SHP77 treated with DMSO at 0.1 percent for 48 hours (cell line): ENCODE measurements at places on chromosomes 4 and X.

GRCh38 chr4:109588176-109588575 lies 28.1 kb downstream of the MCUB start:
- no peak for DNase-seq

DNA sequence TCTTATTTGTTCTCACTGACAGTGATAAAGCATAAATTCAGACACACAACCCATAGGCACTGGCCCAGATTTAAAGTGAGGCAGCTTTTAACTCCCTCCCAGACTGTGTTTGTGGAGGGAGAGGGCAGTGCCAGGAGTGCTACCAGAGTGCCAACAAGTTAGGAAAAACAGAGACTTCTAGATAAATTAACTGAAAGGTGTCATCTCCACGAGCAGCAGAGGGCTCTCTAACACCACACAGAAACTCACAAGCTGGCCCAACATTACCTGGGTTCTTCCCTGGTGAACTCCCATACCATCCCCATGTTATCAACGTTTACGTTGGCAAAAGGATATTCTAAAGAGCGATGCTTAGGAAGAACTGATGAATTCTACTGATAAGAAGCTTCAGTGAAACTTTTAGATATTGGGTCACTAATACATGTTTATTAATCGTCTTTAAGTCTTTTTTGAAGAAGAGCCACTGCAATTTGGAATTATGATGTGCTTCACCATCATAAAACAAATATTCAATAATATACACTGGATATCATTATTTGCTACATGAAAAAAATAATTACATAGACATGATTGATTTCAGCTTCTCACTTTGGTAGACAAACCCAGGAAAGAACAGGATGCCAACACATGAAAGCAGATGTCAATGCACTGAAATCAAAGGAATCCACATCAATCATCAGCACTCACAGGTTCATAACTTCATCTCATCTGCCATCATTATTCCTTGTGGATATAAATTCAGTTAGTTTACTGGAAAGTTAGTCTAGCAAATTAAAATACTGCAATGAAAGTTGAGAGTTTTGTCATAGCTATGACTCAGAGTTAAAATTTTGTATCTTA lies 121.2 kb upstream of the NAP1L5 start:
- peak; percentile 29 for DNase-seq

- DNase-seq: no peak
These were observed 2.3 kb downstream of the LINC00632 start for GRCh38 chrX:140711894-140712293.

DNA sequence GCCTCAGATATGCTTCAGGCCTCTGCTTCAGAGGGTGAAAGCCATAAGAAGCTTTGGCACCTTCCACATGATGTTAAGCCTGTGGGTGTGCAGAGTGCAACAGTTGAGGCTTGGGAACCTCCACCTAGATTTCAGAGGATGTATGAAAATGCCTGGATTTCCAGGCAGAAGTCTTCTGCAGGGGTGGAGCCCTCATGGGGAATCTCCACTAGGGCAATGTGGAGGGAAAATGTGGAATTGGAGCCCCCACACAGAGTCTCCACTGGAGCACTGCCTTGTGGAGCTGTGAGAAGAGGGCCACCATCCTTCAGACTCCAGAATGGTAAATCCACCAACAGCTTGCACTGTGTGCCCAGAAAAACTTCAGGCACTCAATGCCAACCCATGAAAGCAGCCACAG lies 35.2 kb downstream of the TLR10 start:
- DNase-seq: no peak

- no peak for DNase-seq
These were observed 1.4 kb downstream of the ARHGEF6 start for GRCh38 chrX:136779346-136779781.

GRCh38 chrX:129958083-129958465 lies 24.4 kb upstream of the BCORL1 start:
- no peak for DNase-seq

DNA sequence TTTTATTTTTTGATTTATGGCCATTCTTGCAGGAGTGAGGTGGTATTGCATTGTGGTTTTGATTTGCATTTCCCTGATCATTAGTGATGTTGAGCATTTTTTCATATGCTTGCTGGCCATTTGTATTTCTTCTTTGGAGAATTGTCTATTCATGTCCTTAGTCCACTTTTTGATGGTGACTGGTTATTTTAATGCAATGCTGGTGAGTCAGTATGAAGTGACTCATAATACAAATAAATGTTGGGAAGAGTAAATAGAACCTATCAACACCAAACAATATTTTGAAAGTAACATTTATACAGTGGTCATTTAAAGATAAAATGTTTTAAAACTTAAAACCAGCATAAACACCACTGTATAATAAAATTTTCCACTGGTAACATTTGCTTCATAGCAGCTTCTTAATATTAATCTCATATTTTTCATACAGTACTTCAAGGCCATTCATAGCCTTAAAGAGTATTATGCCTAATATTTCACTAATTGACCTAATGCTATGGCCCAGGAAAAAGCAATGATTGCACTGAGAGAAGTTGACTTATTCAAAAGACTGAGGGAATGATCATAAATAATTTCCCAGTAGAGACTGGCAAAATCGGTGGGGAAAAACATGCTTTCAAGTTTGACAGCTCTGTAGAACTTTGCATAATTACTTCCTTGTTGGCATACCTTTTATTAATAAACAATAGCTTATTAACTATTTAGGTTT lies 33.9 kb downstream of the CASK start:
- no peak for DNase-seq

- DNase-seq: no peak
These were observed 9.7 kb downstream of the POU4F2 start for GRCh38 chr4:146648461-146648783.

DNA sequence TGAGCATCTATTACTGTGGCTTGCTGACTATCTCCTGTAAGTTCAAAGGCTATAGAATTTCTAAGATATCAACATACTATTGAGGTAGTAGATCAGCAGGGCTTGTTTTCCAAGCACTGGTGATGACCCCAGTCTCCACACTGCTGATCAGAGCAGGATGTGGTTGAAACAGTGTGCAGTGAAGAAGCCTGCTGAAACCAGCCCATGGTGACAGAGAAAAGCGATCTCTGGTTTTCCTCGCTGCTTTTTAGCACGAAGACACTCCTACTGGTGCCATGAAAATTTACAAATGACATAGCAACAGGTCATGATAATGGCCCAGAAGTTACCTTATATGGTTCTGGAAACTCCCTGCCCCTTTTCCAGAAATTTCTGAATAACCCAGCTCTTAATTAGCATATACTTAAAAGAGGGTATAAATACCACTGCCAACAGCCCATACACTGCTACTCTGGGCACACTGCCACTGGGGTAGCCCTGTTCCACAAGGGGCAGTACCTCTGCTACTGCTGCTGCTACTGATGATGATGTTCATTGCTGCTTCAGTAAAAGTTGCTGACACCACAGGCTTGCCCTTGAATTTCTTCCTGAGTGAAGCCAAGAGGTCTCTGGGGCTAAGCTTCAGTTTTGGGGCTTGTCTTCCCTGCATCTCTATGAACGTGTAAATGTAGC lies 1689.5 kb upstream of the PCDH10 start:
- no peak for DNase-seq

- no peak for DNase-seq
These were observed 7.7 kb downstream of the OCIAD2 start for GRCh38 chr4:48898733-48899431.

- DNase-seq: no peak
These were observed 87.8 kb downstream of the NCAPG start for GRCh38 chr4:17898553-17899055.

DNA sequence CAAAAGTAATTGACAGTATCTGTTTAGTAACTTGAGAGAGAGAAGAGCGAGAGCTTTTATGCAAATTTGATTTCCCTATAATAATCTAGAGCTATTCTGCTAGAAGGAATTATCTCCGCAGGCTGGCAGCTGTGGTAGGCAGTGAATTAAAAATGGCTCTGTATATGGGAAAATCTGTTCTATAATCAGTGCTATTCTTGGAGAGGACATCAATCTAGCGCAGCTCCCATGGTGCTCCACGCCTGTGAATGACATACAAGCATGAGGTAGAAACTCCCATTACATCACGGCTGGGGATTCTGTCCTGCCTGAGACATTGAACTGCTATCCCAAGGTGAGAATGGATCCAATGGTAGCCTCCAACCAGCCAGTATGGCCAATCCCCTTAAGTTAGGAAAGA lies 179.0 kb downstream of the DHX15 start:
- no peak for DNase-seq

DNA sequence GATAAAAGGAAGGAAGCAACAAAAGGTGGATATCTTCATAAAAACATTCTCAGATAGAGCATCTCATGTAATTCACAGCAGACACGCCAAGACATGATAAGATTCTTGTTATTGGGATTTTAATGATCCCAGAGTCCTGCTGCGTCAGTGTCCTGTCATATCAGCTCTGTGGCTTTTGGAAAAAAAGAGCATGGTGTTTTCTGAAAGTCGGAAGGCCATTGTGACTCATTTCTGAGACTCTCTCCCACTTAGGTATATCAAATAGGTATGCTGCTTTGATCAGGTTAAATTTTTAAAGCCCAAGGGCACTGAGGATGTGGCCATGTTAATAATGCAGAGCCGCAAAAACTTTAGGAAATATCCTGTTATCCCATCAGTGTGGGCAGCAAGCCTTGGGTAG lies 481.0 kb downstream of the KCNIP4 start:
- no peak for DNase-seq

- DNase-seq: no peak
These were observed 231.3 kb downstream of the SHOX start for GRCh38 chrX:861921-862320.

DNA sequence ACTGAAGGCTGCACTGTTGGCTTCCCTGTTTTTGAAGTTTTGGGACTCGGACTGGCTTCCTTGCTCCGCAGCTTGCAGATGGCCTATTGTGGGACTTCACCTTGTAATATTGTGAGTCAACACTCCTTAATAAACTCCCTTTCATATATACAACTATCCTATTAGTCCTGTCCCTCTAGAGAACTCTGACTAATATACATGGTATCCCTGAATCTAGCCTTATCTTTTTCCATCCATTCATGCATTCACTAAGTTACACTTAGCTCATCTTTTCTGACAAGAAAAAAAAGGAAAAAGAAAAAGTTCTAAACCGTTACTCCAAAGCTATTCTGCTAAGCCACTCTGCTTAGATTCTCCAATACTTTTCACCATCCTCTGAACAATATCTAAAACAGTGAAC lies 1260.2 kb upstream of the PCDH7 start:
- no peak for DNase-seq

- DNase-seq: no peak
These were observed 118.6 kb downstream of the LRBA start for GRCh38 chr4:150896497-150896896.

GRCh38 chr4:3780347-3781171 lies 14.4 kb downstream of the ADRA2C start:
- DNase-seq: no peak

DNA sequence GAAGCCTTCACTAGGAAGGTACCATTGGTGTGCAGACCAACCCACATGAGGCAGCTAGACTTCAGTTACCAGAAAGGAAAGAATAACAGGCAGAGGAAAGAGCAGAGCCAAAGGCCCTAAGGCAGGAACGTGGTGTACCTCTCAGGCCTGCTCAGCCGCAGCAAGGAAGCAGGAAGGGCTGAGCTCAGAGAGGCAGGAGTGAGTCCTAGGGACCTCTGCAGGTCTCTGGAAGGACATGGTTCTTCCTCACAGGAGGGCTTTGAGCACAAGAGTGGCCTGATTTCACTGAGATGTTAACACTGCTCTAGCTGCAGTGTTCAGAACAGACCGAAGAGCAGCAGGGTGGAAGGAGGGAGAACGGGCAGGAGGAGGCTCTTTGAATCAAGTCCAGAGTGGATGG lies 124.6 kb downstream of the DCHS2 start:
- no peak for DNase-seq

- peak; percentile 23 for DNase-seq
These were observed 140.5 kb downstream of the CHRNA9 start for GRCh38 chr4:40475609-40476008.

- no peak for DNase-seq
These were observed 55.3 kb downstream of the STBD1 start for GRCh38 chr4:76361689-76362412.

DNA sequence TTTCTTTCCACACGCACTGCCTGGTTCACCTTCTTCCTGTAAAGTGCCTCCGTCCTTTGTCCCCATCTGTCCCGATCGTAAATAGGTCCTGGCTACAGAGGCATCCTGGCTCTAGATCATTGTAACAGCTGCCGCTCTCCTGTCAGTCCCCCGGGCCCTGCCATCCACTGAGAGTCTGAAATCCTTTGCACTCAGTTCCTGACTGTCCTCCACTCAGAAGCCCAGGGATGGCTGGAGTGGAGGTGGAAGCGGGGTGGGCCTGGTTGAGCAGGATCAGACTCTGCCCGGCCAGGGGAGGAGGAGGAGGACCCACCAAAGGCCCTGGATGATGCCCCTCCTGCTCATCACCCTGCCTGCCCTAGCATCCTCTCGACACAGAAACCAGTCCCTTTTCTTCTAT lies 29.8 kb downstream of the PIGG start:
- DNase-seq: no peak

GRCh38 chr4:53646795-53647194 lies 55.5 kb upstream of the LNX1 start:
- peak; percentile 56 for DNase-seq

DNA sequence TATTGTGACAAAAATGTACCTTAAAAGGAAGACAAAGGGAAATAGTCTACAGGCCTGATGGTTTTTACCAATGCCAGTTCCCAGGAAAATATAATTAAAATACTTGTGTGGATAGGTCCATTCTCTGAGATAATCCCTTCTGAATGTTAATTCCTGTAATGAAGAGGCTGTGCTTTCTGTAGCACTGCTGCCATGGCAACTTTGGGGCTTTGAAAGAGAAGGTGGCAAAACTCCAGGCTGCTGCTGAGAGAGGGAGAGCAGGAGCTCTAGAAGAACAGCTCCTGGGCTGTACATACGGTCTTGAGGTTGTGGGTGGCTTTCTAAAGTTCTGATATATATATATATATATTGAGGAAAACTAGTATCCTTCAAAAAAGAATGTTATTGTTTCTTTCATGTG lies 125.4 kb downstream of the PDLIM5 start:
- no peak for DNase-seq

DNA sequence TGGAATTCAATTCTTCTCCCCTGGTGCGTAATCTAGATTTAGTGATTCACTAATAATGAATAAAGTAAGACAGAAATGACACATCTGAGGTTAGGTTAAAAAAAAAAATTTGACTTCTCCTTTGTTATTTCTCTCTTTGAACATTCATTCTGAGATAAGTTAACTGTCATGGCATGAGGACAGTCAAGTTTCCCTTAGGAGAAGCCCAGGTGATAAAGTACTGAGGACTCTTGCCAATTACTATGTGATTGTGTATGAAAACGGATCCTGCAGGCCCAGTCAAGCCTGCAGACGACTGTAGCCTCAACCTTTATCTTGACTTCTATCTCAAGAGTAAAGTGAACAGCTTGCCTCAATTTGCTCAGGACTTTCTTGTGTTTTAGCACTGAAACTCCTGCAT lies 293.2 kb downstream of the PRR32 start:
- DNase-seq: no peak

DNA sequence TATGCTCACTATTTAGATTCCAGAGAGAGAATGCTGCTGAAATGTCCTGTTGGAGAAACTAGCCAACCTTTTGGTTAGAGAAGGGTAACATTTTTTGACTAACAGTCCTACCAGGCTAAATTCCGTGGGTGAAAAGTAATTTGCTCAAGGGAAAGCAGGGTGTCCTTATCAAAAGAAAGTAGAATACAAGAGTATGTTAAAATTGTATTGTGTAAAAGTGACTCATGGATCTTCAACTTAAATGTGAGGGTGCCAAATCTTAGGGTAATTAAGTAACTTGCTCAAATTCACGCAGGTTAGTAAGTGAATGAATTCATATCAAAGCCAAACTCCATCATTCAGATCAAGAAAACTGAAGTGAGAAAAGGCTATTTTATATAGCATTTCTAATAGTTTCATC lies 81.7 kb downstream of the PCDH7 start:
- no peak for DNase-seq

- no peak for DNase-seq
These were observed 310.2 kb downstream of the ASMT start for GRCh38 chrX:1925053-1925481.
